ENCODE measurements at places on chromosomes 12 and 14.

DNA sequence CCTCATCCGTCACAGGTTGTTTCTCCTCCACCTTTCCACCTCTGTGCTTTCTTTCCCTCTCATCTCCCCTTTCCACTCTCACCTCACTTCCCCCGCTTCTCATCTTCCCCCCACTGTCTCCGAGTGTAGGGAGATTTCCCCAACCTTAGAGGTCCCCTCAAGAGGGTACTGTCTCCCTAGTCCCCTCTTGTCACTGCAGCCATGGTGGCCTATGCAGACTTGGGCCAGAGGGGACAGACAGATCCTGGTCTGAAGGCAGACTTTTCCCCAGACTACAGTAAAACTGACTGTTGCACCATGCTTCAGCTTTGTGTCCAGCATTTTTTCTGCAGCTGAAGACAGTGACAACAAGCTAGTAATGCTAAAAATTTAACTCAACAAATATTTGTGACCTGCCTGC lies 41.2 kb downstream of the KANSL2 start:
- DNase-seq, result no peak

GRCh38 chr12:43858096-43858495 lies 22.2 kb downstream of the TMEM117 start:
- DNase-seq, result no peak

DNA sequence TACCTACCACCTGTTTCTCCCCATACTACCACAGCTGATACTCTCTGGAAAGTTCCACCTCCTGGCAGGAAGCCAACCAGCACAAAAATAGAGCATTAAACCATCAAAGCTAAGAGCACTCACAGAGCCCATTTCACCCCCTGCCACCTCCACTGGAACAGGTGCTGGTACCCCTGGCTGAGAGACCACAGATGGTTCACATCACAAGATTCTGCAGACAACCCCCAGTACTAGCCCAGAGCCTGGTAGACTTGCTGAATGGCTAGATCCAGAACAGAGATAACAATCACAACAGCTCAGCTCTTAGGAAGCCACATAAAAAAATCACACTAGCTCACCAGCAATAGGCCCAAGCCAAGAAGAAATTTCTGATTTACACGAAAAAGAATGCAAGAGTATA lies 855.2 kb downstream of the FSCB start:
- no peak for DNase-seq

DNA sequence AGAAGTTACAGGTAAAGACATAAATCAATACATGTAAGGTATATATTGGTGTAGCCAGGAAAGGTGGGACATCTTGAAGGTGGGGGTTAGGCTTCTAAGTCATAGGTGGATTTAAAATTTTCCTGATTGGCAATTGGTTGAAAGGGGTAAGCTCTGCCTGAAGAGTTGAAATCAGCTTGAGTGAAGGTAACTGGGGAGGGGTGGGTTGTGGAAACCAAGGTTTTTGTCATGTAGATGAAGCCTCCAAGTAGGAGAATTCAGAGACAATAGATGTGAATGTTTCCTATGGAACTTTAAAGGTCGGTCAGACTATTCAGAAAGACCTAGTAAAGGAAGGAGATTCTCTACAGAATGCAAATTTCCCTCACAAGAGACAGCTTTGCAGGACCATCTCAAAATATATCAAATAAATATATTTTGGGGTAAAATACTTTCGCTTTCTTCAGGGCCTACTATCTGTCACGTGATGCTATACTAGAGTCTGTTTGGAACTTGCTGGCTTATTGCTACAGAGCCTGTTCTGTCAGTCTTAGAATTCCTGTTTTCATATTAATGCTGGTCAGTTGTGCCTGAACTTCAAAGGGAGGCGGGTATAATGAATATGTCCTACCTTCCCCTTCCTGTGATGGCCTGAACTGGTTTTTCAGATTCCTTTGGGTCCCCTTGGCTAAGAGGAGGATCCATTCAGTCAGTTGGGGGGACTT lies 20.6 kb upstream of the SPATA7 start:
- DNase-seq, result no peak

- no peak for DNase-seq
Measured at GRCh38 chr14:72560889-72561493, 332.9 kb downstream of the DPF3 start.

DNA sequence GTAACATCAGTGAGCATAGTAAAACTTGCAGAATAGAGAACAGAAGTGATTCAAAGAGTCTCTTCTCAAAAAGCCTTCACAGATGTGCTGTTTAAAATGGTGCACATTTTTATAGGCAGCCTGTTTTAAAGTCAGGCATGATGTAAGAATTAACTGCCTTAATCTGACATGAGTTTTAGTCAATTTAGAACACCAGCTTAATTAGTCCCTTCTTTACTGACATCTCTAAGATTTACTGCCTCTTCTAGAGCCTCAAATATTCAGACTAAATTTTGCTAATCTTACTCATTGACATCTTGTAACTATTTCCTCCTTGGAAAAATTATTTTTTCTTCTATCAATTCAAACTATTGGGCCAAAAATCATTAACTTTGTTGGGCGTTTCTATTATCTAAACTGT lies 782.5 kb downstream of the C12orf50 start:
- DNase-seq, result no peak

DNA sequence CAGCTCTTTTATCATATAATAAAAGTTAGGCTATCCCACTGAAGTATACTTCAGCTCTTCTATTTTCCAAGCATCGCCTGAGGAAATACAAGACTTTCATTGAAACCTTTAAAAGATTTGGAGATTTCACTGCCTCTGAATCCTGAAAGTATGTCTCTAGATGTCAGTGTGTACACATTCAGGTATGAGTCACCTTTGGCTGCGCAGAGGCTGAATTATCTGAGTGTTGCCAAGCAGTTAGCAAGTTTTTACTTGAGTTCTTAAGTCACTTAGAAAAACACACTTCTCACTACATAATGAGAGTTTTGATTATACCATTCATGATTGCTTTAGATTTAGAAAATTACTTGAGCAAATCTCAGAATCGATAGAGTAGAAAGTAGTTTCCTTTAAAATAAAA lies 210.3 kb downstream of the TMTC2 start:
- no peak for DNase-seq
